ENCODE measurements at places on chromosomes 6 and 20.
A peak's percentile ranks its signal among the peaks of the same experiment; 100 is the strongest.

DNA sequence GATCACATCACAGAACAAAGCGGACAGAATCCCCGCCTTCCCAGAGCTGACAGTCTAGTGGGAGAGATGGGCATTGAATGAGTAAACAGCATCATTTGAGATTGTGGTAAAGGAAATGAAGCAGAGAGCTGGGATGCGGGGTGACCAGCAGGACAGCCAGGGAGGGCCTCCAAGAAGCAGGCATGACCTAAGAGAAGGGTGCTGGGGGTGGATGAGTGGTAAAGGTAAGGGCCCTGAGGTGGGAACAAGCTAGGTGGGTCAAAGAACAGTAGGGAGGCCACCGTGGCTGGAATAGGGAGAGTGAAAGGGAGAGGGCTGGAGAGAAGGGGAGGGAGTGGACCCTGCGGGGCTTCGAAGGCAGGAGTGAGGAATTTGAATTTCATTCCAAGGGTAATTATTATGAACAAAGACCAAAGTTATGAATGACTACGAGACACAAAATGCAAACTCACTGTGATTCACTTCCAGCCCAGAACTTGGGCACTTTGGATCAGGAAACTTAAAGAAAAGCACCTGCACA, 61.4 kb downstream of the CEBPB start:
- no peak for DNase-seq

DNA sequence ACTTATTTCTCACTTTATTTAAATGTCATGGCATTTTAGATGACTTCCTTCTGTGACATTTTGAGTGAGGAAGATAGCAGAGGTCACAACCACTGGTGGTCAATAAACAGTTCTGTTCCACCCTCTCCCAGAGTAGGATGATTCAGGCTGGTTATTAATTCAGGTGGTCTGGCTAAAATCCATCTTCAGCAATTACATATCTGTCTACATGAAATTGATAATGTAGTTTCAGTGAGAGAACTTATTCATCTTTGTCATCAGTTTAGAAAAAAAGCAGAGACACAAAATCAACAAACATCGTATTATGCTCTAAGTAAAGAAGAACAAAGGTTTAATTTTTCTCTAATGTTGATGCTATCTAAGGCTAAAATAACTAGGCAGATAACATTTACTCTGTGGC, 525.5 kb downstream of the TENT5A start:
- DNase-seq: no peak

GRCh38 chr6:161590961-161591627, 317.2 kb upstream of the AGPAT4 start:
- DNase-seq: no peak

DNA sequence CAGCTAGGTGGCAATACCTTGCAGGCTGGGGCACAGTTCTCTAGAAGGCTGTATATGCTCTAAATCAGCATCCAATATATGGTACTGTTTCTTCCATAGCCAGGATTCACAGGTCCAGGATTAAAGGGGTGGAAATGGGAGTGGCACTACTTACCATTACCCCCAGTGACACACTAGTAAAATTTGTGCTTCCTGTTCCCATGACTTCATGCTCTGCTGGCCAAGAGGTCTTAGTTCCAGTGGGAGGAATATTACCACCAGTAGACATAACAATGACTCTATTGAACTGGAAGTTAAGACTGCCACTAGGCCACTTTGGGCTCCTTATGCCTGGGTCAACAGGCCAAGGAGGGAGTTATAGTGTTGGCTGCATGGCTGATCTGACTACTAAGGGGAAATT, 174.3 kb upstream of the TNFAIP3 start:
- DNase-seq: no peak

DNA sequence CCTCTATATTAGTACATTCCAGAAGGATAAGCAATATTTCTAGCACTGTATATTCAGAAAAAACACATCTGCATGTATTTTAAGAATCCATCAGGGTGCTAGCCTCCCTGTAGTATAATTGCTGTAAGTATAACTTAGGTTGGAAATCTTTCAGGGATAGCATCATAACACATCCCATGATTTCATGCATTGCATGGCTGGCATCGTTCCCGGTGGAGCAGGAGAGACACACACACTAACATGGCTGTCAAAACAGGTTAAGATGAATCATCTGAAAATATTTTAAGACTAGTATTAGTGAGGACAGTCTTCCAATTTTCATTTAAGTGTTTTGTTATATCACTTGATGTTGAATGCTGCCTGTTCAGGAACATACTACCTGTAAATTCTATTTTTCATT, 32.1 kb upstream of the CENPW start:
- DNase-seq: no peak

DNA sequence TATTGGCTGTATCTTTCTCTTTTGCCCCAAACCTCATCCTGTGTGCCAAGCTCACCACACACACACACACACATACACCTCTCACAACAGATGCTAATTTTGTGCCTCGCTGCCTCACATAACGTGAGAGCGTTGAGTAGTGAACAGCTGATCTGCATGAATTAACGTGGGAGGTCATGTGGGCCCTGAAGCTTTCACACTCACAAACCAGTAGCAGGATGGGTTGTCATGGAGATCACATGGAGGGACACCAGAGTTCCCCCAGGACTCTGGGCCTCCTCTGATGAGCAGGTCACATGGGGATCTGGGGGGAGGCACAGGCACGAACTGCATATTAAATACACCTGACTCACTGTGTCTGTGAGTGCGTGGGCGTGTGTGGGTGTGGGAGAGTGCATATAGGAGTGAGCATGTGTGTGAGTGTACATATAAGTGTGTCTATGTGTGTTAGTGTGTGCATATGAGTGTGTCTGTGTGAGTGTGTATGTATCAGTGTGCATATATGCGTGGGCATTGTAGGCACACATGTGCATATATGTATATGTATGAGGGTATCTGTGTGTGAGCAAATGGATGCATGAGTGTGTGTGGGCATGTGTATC, 62.7 kb upstream of the SULF2 start:
- no peak for DNase-seq

- no peak for DNase-seq
Measured at GRCh38 chr6:9405369-9405768, 970.0 kb upstream of the SLC35B3 start.

DNA sequence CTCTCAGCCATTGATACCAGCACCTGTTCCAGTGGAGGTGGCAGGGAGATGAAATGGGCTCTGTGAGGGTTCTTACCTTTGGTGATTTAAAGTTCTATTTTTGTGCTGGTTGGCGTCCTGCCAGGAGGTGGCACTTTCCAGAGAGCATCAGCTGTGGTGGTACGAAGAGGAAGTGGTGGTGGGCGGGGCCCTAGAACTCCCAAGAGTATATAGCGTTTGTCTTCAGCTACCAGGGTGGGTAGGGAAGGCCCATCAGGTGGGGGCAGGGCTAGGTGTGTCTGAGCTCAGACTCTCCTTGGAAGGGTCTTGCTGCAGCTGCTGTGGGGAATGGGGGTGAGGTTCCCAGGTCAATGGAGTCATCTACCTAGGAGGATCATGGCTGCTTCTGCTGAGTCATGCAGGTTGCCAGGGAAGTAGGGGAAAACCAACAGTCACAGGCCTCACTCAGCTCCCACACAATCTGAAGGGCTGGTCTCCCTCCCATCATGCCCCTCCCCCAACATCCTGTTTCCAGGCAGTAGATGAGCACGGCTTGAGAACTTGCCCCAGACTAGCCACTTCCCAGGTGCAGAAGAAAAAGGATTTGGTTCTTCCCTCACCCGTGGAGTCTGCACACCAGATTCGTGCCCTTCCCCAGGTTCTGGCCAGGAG, 46.6 kb downstream of the MOXD1 start:
- no peak for DNase-seq

DNA sequence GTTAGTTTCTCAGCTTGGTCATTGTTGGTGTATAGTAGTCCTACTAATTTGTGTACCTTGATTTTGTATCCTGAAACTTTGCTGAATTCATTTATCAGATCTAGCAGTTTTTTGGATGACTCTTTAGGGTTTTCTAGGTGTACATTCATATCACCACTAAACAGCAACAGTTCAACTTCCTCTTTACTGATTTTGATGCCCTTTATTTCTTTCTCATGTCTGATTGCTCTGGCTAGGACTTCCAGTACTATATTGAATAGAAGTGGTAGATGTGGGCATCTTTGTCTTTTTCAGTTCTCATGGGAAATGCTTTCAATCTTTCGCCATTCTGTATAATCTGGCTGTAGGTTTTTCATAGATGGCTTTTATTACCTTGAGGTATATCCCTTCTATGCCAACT, 61.3 kb upstream of the HEY2 start:
- DNase-seq: no peak

- DNase-seq: no peak
Measured at GRCh38 chr6:169890049-169890448, 138.6 kb downstream of the ERMARD start.

DNA sequence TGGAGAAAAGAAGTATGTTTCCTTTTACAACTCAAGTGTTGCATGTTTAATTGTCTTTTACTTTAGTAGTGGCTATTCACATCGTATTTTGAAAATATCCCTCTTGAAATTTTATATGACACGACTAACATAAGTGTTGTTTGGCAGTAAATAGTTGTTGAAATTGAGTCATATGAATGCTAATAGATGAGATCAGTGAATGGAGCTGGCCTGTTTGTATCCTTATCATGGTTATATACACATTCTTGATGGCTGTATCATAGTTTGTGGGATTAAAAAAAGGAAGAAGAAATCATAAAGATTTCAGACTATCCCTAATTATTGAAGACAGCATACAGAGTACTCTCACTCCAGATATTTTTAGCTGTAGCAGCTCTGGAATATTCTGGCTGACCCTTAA, 8.2 kb upstream of the RAE1 start:
- DNase-seq: no peak

GRCh38 chr20:33556246-33556645, 66.3 kb downstream of the CBFA2T2 start:
- no peak for DNase-seq

GRCh38 chr6:57173056-57173885, 1.1 kb downstream of the BAG2 start:
- peak; percentile 13 for DNase-seq

GRCh38 chr20:24470746-24471582, 1.5 kb downstream of the SYNDIG1 start:
- peak; percentile 37 for DNase-seq

DNA sequence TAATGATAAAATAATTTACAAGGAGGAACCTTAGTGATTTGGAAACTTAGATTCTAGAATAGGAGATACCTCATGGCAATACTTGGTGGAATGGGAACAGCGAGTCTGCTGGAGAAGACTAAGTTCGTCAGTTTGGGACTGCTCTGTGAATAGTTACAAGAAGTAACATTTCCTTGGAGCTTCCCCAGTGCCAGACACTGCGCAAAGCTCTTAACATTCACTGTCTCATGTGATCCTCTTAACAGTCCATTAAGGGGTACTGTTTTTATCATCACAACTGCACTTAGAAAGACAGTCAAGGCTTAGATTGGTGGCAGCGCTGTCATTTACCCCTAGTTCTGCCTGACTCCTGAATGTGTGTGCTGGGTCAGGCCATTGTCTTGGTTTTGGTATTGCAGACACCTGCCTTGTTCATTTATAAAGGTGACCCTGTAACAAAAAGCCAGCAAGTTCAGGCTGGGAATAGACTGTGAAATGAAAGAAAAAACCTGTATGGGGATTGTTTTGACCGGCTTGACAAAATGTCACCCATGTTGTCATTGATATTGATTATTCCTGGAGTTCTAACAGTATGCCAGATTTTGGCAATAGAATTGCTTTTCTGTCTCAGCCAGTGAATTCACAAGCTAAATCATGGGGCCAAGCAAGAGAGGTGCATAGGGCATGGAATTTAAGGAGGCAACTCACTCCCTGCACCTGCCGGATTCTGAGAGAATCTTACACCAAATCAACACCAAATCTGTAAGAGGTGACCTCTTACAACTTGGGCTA, 118.4 kb downstream of the SASH1 start:
- DNase-seq: no peak

GRCh38 chr6:136739501-136739900, 52.8 kb downstream of the MAP3K5 start:
- no peak for DNase-seq

All from NCI-H526 treated with DMSO at 0.1 percent for 48 hours (cell line).